Glomerular endothelial cell (primary cell): ENCODE measurements at places on chromosomes 7 and 10. TPM values are rescaled to one million over a fixed set of nuclear protein-coding genes. Genes with fewer than 3 reads are reported as not detected.

The FGFR2 gene
- total RNA-seq, result 0.23 TPM in 1 of 2 replicates, not detected in the other

The MMP21 gene
- total RNA-seq, result 0.53 TPM in 1 of 2 replicates, not detected in the other

DNA sequence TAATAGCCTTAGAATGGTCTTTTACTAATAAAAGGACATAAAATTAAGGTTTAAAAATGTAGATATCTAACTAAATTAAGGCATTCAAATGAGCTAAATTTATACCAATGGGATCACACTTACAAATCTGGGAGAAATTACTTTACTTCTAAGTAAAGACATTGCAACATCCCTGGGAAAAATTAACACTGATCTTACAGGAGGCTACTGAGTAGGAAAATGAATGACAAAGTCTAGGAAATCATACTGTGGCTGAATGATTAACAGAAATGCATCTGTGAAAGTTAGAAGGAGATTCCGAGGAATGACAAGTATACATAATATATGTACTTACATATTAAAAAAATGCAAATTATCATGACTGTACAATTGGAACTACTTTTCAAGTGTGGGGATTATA is 38.3 kb downstream of the CACNA2D1 start:
- no peak for DNase-seq

DNA sequence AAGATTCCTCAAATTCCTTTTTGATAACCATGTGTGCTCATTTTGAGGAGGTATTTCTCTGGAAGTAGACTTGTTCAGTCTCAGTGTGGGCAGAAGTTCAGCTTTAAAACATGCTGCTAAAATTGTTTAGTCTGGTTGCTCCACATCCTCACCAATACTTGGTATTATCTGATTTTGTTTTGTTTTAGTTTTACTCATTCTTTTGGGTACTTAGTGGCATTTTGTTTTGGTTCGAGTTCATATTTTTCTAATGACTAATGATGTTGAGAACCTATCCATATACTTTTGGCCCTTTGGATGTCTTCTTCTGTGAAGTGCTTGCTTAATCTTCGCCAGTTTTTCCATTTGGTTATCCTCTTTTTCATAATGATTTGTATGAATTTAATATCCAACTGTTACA is 694.2 kb upstream of the FZD8 start:
- no peak for DNase-seq

DNA sequence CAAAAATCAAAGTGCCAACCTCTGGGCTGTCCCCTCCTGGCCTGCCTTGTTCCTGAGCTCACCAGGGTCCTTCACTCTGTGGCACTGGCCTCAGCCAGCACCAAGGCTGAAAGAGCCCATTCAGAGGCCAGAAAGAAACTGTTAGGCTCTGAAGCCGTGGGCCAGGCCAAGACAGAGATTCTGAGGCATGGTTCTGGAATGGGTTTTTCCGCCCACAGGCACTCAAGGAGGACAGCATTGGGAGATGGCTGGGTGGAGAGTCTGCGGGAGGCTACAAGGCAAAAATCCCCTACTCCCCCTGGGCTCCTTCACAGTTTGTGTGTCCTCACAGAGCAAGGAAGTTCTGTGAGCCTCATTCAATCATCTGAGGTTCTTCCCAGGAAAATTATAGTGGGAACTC is 31.7 kb downstream of the GRIFIN start:
- no peak for DNase-seq

DNA sequence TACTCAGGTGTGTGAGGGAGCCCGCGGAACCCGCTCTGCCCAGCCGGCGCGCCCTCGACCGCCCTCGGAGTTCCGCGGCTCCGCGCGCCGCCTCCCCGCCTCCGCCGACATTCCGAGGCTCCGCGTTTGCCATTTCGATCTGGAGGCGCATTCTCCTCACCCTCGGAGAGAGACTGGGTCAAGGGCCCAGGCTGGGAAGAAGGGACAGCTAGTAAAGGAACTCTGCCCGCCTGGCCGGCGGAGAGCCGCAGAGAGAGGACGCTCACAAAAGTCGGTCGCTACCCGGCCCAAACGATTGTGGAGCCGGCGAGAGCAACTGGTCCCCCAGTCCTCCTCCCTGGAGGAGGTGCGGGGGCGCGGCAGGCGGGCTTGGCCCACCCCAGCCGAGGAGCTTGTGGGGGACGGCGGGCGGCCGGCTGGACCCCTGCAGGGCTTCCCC is 74.5 kb upstream of the LEP start:
- no peak for DNase-seq
